ENCODE measurements at places on chromosomes 3 and 15.
A peak's percentile ranks its signal among the peaks of the same experiment; 100 is the strongest.

GRCh38 chr3:122618614-122619013 lies 41.2 kb downstream of the PARP15 start:
- no peak for DNase-seq

- no peak for DNase-seq
These were observed 6.5 kb downstream of the SQOR start for GRCh38 chr15:45641374-45641781.

- no peak for DNase-seq
These were observed 27.6 kb upstream of the ZFAND6 start for GRCh38 chr15:80031841-80032240.

- no peak for DNase-seq
These were observed 1.4 kb downstream of the CDAN1 start for GRCh38 chr15:42735382-42736165.

- no peak for DNase-seq
These were observed 144.2 kb downstream of the PDCD6IP start for GRCh38 chr3:33942483-33943150.

GRCh38 chr3:66403323-66403990 lies 97.4 kb downstream of the LRIG1 start:
- no peak for DNase-seq

GRCh38 chr3:113105966-113106660 lies 105.2 kb upstream of the BOC start:
- no peak for DNase-seq

DNA sequence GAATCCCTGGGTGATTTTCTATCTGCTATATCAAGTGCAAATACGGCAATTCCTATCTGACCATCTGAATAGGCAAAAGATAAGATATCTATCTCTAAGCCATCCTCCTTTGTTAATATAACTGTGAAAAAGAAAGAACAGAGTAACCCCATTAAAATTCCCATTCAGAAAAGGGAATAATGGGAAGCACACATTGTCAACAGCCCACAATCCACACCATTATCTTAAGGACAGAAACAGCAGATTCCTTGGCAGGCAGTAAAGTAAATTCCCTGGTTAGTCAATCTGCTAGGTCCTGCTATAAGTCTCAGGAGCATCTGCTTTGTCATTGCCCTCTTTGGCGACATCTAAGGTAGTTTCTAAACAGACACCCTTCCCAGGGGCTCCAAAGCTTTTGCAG lies 21.9 kb upstream of the NRG4 start:
- no peak for DNase-seq

GRCh38 chr3:169812332-169813235 lies at the start of the genes LRRC34 and LRRIQ4:
LRRC34 (minus strand) TSS chr3:169812904; CDS start chr3:169812548, 356 bp downstream.
LRRIQ4 (plus strand) TSS chr3:169812870; CDS start chr3:169821922, 9,052 bp downstream.
- DNase-seq: peak; percentile 76

DNA sequence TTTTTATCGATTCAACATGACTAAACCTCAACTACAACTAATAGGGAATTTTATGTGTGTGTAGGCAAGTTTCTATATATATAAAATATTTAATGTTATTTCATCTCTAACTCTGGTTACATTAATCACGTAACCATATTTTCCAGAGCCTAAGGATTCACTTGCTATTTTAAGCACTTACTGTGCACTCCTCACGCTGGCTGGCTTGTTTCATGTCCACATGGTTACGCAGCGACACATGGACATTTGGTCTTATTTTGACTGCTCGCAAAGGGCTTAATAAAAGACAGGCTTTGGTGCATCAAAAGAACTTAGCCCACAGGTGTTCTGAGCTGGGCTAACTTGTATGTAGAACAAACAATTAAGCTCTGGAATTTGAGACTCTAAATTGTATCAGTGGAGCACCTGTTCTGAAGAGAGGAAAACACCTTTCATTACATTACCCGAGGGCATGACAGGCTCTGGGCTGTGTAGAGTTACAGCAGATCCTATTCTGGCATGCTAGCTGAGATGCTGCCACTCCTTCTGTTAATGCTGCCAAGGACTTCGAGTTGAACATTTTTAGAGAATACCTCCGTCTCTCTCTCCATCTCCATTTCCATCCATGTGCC lies 130.0 kb upstream of the NR2F2 start:
- no peak for DNase-seq

All from pons (tissue), 1 donor.